ENCODE measurements at places on chromosomes 6 and 20.

GRCh38 chr6:83594941-83595340 is 82.6 kb downstream of the PRSS35 start:
- H3K27me3 ChIP-seq, result no peaks in the 10 kb centered on the region
- H3K4me1 ChIP-seq, result no peaks in the 10 kb centered on the region
- H3K27ac ChIP-seq, result no peak overlapping the region

DNA sequence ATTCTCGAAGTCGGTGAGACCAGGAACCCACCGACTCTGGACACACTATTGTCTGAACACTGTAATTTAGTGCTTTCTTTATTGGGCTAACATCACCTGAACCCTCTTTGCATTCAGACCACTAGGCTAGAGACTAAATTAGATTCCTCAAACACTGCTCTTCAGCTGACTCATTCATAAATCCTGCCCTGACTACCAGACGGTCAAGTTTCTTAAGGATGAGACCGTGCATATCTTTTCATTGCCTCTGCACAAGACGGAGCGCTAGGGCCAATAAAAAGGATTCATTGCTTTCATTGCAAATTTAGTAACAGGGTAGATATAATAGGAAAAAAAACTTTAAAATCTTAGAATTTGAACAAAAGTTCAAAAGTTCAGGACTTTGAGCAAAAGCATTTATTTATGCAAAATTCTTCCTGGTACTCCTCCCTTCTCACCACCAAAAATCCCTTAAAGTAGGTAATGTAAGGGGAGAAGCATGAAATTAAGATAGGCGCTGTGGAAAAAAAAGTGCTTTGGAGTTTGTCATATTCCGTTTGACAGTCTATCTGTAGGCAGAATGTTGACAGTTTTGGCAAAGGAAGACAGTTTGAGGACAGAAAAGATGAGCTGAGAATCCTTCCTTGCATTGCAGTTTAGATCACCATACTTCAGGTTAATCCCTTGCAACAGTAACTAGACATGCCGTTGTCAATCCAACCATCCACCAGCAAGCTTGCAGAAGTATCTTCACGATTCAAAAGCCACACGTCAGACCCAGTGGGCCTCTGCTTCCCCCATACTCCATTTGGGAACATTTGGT is 328.6 kb upstream of the JARID2 start:
- H3K36me3 ChIP-seq, result no peaks in the 10 kb centered on the region
- H3K4me3 ChIP-seq, result no peak overlapping the region
- no peak overlapping the region for H3K27ac ChIP-seq

DNA sequence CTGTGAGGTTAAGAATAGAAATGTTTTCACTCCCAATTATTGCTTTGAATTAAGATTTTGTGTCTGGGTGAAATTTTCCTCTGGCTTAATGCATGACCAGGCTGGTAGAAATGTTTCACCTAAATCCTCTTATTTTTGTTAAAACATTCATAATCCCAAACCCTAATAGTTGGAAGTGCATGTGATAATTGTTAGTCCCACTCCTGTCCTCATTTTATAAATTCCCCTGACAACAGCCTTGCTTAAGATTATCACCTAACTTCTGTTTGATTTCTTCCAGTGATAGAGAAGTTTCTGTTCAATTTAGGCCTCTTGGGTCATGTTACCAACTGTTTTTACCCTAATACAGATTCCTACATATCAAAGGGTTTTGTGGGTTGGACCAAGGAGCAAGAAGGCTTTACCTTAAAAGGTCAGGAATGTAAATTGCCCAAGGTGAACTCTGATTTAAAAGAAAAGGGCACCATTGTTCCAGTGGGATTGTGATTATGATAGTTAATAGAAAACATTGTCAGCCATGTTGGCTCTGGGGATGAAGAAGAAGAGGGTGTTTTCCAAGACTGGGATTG is 158.7 kb upstream of the CENPW start:
- DNase-seq, result no peak
- no peaks in the 10 kb centered on the region for H3K36me3 ChIP-seq
- H3K27ac ChIP-seq, result no peak overlapping the region
- H3K4me3 ChIP-seq, result no peak overlapping the region

- H3K27ac ChIP-seq, result no peak overlapping the region
- no peaks in the 10 kb centered on the region for H3K4me1 ChIP-seq
- H3K27me3 ChIP-seq, result no peaks in the 10 kb centered on the region
- DNase-seq, result no peak
- no peaks in the 10 kb centered on the region for H3K36me3 ChIP-seq
Measured at GRCh38 chr6:82761674-82762345, 303.8 kb downstream of the UBE3D start.

DNA sequence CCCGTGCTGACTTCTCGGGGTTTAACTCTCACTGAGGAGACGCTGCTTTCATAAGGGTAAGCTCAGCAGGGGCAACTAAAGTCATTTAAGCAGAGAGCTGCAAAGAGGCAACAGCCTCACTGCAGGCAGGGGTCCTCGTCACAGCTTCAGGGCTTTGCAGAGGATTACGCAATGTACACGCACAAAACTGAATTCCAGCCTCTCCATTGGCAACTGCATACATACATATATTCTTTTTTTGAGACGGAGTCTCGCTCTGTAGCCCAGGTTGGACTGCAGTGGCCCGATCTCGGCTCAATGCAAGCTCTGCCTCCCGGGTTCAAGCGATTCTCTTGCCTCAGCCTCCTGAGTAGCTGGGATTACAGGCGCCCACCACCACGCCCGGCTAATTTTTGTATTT is 2.4 kb downstream of the GMEB2 start:
- no peaks in the 10 kb centered on the region for H3K27me3 ChIP-seq
- no peak overlapping the region for H3K27ac ChIP-seq
- H3K4me1 ChIP-seq, result peaks cover 39% of the 10 kb centered on the region
- H3K4me3 ChIP-seq, result no peak overlapping the region
- DNase-seq, result peak; percentile 1

- H3K27ac ChIP-seq, result no peak overlapping the region
- H3K4me3 ChIP-seq, result no peak overlapping the region
- no peaks in the 10 kb centered on the region for H3K27me3 ChIP-seq
- DNase-seq, result no peak
- H3K36me3 ChIP-seq, result peaks cover 32% of the 10 kb centered on the region
Measured at GRCh38 chr6:53014063-53014462, 19.0 kb upstream of the GSTA4 start.

GRCh38 chr20:41655962-41656618 is 37.9 kb upstream of the CHD6 start:
- H3K4me3 ChIP-seq, result no peak overlapping the region
- H3K27ac ChIP-seq, result no peak overlapping the region
- H3K4me1 ChIP-seq, result peaks cover 7% of the 10 kb centered on the region
- H3K36me3 ChIP-seq, result no peaks in the 10 kb centered on the region
- H3K27me3 ChIP-seq, result peaks cover 6% of the 10 kb centered on the region

- no peaks in the 10 kb centered on the region for H3K27me3 ChIP-seq
- H3K36me3 ChIP-seq, result no peaks in the 10 kb centered on the region
- DNase-seq, result no peak
- H3K27ac ChIP-seq, result no peak overlapping the region
Measured at GRCh38 chr6:72969666-72970065, 255.6 kb downstream of the KHDC1L start.

DNA sequence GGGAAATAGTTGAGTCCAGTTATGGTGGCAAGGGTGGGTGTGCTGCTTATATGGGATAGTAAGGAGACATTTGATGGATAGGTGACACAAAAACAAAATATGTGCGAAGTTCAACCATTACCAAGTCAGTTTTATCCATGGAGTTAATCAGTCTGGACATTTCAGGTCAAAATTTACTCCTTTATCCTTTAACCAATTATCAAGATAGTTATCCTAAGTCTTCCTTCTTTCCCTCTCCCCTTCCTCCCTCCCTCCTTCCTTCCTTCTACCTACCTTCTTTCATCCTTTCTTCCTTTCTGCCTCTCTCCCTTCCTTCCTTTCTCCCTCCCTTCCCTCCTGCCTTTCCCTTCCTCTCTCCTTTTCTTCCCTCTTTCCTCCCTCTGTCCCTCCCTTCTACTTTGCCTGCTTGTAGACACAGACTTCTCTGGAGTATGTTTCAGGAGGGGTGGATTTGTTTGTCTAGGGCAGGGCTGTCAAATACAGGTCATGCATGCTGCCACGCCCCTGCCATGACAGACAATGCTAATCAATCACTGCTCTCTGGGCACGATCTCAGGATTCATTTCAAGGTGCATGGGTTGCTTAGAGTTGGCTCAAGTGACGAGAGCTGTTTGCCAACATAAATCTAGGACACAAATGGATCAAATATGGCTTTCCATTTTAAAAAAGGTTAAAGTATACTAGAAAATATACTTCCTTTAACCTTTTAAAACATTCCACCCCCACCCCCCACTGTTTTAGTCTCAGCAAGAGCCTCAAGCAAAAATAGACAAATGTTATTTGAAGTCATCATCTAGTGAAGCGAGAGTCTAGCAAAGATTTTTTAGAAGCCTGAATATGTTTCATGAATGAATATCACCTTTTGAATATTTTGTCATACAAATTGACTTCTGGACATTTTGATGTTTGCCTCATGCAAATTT is 281.6 kb upstream of the CITED2 start:
- H3K4me1 ChIP-seq, result no peaks in the 10 kb centered on the region
- H3K4me3 ChIP-seq, result no peak overlapping the region
- H3K27ac ChIP-seq, result no peak overlapping the region
- H3K27me3 ChIP-seq, result peaks cover 2% of the 10 kb centered on the region
- DNase-seq, result no peak

DNA sequence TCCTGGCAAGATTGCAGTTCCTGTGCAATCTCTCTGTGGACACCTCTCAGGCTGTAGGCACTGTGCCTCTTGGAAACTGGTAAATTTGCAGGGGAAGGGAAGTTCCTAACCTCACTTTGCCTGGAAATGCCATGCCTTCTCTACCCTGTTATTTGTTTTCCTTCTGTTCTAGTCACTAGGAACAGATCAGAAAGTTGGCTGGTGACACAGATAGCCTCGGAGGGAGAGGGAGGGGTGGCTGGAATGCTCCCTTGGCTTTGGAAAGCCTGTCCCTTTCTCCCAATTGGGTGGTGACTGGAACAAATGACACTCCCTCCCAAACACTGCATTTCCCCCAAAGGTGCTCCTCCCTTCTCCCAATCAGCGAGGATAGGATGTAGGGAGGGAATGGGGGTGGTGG is 131.5 kb upstream of the F13A1 start:
- DNase-seq, result no peak
- H3K4me1 ChIP-seq, result no peaks in the 10 kb centered on the region
- H3K27ac ChIP-seq, result no peak overlapping the region
- H3K27me3 ChIP-seq, result peaks cover 10% of the 10 kb centered on the region

GRCh38 chr6:57313711-57314471 is 3.5 kb upstream of the PRIM2 start:
- DNase-seq, result no peak
- peaks cover 14% of the 10 kb centered on the region for H3K4me1 ChIP-seq
- H3K27ac ChIP-seq, result no peak overlapping the region
- H3K27me3 ChIP-seq, result peaks cover 2% of the 10 kb centered on the region
- H3K4me3 ChIP-seq, result no peak overlapping the region
- H3K36me3 ChIP-seq, result peaks cover 6% of the 10 kb centered on the region

DNA sequence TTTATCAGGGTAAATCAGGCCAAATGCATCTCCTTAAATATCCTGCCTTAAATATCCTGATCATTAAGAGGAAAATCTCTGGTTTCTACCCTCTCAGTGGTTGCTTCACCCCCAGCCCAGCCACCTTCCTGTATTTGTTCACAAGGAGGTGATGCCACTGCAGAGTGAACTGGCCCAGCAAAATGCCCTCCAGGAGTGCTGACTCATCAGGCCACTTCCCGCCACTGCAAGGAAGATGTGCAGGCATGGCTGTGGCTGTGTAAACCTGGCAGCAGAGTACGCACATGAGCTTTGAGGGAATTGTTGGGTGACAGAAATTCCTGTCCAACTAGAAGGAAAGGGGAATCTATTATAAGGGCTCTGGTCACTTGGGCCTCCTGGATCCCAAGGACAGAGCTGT is 13.8 kb downstream of the NQO2 start:
- peaks cover 9% of the 10 kb centered on the region for H3K4me1 ChIP-seq
- H3K36me3 ChIP-seq, result peaks cover 86% of the 10 kb centered on the region
- no peak overlapping the region for H3K27ac ChIP-seq

GRCh38 chr6:152229330-152229729 is 407.8 kb downstream of the SYNE1 start:
- no peak overlapping the region for H3K27ac ChIP-seq
- H3K27me3 ChIP-seq, result no peaks in the 10 kb centered on the region
- DNase-seq, result no peak

GRCh38 chr20:35066194-35066593 is 26.4 kb downstream of the TRPC4AP start:
- H3K36me3 ChIP-seq, result peaks cover 52% of the 10 kb centered on the region
- peaks cover 35% of the 10 kb centered on the region for H3K4me1 ChIP-seq
- H3K27me3 ChIP-seq, result no peaks in the 10 kb centered on the region
- H3K4me3 ChIP-seq, result no peak overlapping the region
- no peak for DNase-seq

- peak overlapping the region; percentile 83 for H3K27ac ChIP-seq
- H3K27me3 ChIP-seq, result no peaks in the 10 kb centered on the region
- peaks cover 34% of the 10 kb centered on the region for H3K4me1 ChIP-seq
- peak; percentile 10 for DNase-seq
Measured at GRCh38 chr6:139442188-139442671, 67.8 kb upstream of the CITED2 start.

GRCh38 chr6:132300323-132300949 is 100.8 kb downstream of the MOXD1 start:
- H3K27me3 ChIP-seq, result peaks cover 15% of the 10 kb centered on the region
- no peaks in the 10 kb centered on the region for H3K36me3 ChIP-seq
- no peak overlapping the region for H3K27ac ChIP-seq
- H3K4me3 ChIP-seq, result no peak overlapping the region
- peak; percentile 19 for DNase-seq

GRCh38 chr6:13924146-13924948 is 405 bp upstream of the RNF182 start:
- H3K4me3 ChIP-seq, result peak overlapping the region; percentile 71
- H3K4me1 ChIP-seq, result peaks cover 12% of the 10 kb centered on the region
- peaks cover 66% of the 10 kb centered on the region for H3K27me3 ChIP-seq
- no peaks in the 10 kb centered on the region for H3K36me3 ChIP-seq
- no peak for DNase-seq

DNA sequence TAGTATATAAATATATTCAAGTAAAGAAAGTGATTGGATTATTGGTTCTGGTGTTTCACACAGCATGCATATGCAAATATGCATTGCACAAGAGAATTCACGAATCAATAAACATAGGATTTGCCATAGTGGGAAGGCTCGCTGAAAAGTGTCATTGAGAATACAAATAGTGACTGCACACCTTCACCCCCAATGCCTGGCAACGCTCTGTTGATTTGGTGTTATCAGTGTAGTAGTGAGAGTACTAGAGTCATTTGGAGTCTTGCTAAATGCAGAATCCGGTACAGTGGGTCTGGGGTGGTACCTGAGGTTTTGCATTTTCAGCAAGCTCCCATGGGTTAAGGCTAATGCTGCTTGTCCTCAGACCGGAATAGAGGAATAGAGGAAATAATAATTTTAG is 49.7 kb upstream of the NAA20 start:
- peaks cover 17% of the 10 kb centered on the region for H3K4me1 ChIP-seq
- no peak for DNase-seq
- no peaks in the 10 kb centered on the region for H3K36me3 ChIP-seq
- no peak overlapping the region for H3K4me3 ChIP-seq
- H3K27me3 ChIP-seq, result no peaks in the 10 kb centered on the region
- no peak overlapping the region for H3K27ac ChIP-seq

- no peaks in the 10 kb centered on the region for H3K36me3 ChIP-seq
- peaks cover 37% of the 10 kb centered on the region for H3K27me3 ChIP-seq
Measured at GRCh38 chr6:121436960-121437850, 1.8 kb downstream of the GJA1 start.

GRCh38 chr6:33236328-33236727 is 28.0 kb downstream of the RING1 start:
- H3K4me3 ChIP-seq, result no peak overlapping the region
- no peaks in the 10 kb centered on the region for H3K36me3 ChIP-seq
- peaks cover 3% of the 10 kb centered on the region for H3K4me1 ChIP-seq
